ENCODE measurements at places on chromosomes 5 and 9. TPM values are rescaled to one million over a fixed set of nuclear protein-coding genes. Genes with fewer than 3 reads are reported as not detected.

PITX1 gene
- 2.6 TPM for total RNA-seq

HEMGN gene
- total RNA-seq: 7.3 TPM

SLC4A9 gene
- total RNA-seq: not detected

SPINK13 gene
- total RNA-seq: not detected

CDH10 gene
- 0.52 TPM for total RNA-seq

TNFSF8 gene
- 1.0 TPM for total RNA-seq

CCDC192 gene
- not detected for total RNA-seq

BNIP1 gene
- total RNA-seq: 15.7 TPM

TICAM2 gene
- 2.6 TPM for total RNA-seq

TBC1D2 gene
- 0.52 TPM for total RNA-seq

CDH9 gene
- not detected for total RNA-seq

PCDHGA5 gene
- 2.1 TPM for total RNA-seq

RMRP gene
- total RNA-seq: 118,473 TPM

AK8 gene
- 0.52 TPM for total RNA-seq

CER1 gene
- total RNA-seq: not detected

PCSK1 gene
- not detected for total RNA-seq

PCDHA9 gene
- total RNA-seq: 0.52 TPM

NMUR2 gene
- total RNA-seq: not detected

ENC1 gene
- 35.5 TPM for total RNA-seq

TRIP13 gene
- 5.7 TPM for total RNA-seq

GFPT2 gene
- 9.9 TPM for total RNA-seq

PCDHB3 gene
- 1.6 TPM for total RNA-seq

HACD4 gene
- 2.1 TPM for total RNA-seq

GGTA1 gene
- 6.3 TPM for total RNA-seq

SPATA31E1 gene
- not detected for total RNA-seq

RLN1 gene
- 1.0 TPM for total RNA-seq

NR5A1 gene
- not detected for total RNA-seq

PCDHB10 gene
- total RNA-seq: 2.6 TPM

ACTBL2 gene
- total RNA-seq: not detected

STPG3 gene
- not detected for total RNA-seq

FOXE1 gene
- not detected for total RNA-seq

SHOC1 gene
- not detected for total RNA-seq

FABP6 gene
- not detected for total RNA-seq

NR2F1 gene
- total RNA-seq: 4.2 TPM

KCNV2 gene
- total RNA-seq: not detected

SEMA4D gene
- total RNA-seq: 14.6 TPM

DUSP1 gene
- 67.3 TPM for total RNA-seq

OTULINL gene
- total RNA-seq: 6.3 TPM

ATP6V1G1 gene
- total RNA-seq: 56.9 TPM

COL5A1 gene
- total RNA-seq: 258 TPM

FAM151B gene
- total RNA-seq: 7.8 TPM

PCDHGB4 gene
- total RNA-seq: 4.7 TPM

ZNF346 gene
- total RNA-seq: 12.0 TPM

GDNF gene
- total RNA-seq: 0.52 TPM

IL5 gene
- not detected for total RNA-seq

SPINK7 gene
- not detected for total RNA-seq

SPATA31C1 gene
- not detected for total RNA-seq

CDC20B gene
- total RNA-seq: not detected

EIF4E1B gene
- total RNA-seq: not detected

RUSC2 gene
- total RNA-seq: 29.2 TPM

MTMR12 gene
- 15.1 TPM for total RNA-seq

Data from skeletal muscle tissue (tissue), 5 donors.